ENCODE measurements at places on chromosomes 13 and 19.
A peak's percentile ranks its signal among the peaks of the same experiment; 100 is the strongest.

- no peak for DNase-seq
These were observed 3.9 kb downstream of the WDR62 start for GRCh38 chr19:36058481-36059179.

DNA sequence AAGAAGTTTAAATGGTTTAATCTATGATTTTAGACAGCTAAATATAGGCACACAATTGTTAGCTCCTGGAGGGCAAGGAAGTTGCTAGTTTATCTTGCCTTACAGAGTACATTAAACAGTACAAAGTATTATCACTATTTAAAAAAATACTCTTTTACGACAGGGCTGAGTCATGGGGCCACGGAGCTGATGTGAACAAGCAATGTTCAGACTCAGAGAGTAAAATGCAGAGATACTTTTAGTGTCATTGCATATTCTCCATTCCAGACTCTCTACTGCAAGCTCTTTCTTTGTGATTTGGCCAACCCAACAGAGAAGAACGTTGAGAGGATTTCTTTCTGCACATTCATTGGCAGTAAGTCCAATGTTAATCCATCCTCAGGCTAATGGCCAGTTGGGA lies 352.4 kb downstream of the SPRY2 start:
- no peak for DNase-seq

DNA sequence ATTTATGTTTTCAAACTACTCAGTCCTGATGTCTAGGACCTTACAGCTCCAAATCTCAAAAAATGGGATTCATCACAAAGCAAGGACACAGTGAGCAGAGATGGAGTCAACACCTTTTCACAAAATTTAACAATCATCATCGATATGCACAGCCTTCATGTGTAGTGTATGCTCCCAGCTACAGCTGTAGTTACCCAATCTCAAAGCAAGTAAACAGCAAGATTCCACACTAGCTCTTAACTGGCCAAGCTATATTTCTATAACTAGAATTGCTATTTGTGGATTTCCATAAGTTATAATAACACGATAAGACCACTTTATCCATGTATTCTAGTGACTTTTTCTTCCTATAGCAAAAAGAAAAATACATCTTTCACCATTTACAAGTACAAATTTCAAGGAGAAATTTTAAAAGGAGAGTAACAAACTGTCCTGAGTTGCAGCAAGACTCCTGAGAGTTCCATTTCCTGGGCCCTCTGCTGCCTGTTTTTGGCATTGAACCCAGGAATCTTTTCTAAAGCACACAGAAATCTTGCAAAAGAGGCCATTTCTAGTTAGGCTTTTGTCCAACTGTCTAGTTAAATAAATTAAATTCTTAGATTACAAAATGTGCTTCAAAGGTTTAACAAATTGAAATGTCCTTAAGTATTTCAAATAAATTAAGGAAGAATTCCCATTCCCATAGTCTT lies 460.6 kb downstream of the FGF14 start:
- DNase-seq: peak; percentile 20

GRCh38 chr19:18191640-18192062 lies 1.4 kb upstream of the MPV17L2 start:
- no peak for DNase-seq

GRCh38 chr13:110509478-110509926 lies 52.0 kb downstream of the RAB20 start:
- DNase-seq: no peak

Data from RKO (cell line).